K562 (cell line): ENCODE measurements at places on chromosomes 13 and 19. TPM values are rescaled to one million over a fixed set of nuclear protein-coding genes. Genes with fewer than 3 reads are reported as not detected.

The TMPRSS9 gene
- total RNA-seq = 0.11 TPM in 1 of 2 replicates, not detected in the other

The SLC39A3 gene
- 149 and 152 TPM in 2 replicates for total RNA-seq

The CABP5 gene
- total RNA-seq = not detected in 2 replicates

The RNF113B gene
- not detected in 2 replicates for total RNA-seq
